ENCODE measurements at places on chromosomes 1 and 21.

- DNase-seq = no peak
These were observed 30.0 kb downstream of the ZC3H11B start for GRCh38 chr1:219582865-219583264.

- DNase-seq = no peak
These were observed 418.9 kb downstream of the PRDM2 start for GRCh38 chr1:14118691-14119485.

- no peak for DNase-seq
These were observed 31.2 kb downstream of the SLC19A1 start for GRCh38 chr21:45511007-45511406.

DNA sequence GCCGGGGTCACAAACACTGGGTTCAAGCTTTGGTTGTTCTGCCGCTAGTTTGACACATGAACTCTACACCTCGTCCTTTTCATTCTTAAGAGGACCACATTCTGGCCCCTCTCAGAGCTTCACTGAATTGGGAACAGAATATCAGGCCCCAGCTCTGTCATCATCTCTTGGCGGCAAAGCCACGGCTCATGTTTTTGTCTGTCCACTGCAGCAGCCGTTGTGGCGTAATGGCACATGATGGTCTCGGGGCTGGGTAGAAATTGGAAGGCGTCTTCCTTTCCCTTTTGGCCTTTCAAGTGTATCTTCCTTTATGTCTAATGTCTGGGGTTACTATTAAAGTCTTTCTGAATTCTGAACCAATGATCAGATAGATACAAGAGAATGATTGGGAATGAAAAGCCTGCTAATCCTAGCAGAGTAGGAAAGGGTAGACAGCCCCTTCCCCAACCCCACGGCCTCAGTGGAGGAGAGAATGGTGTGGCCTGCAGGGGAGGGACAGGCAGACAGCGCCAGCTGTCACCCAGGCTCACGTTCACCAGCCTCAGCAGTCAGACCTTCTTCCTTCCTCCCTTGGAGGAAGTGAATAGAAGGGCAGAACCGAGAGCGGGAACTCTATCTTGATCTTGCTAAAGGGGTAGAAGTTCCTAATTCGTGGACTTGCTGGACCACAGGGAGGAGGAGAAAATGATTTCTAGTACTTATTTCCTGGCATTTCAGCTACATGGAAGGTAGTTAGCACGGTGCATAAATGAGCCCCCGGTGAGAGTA is 498.1 kb downstream of the KIF26B start:
- DNase-seq = no peak

GRCh38 chr1:110513511-110513910 is 5.5 kb downstream of the KCNA10 start:
- no peak for DNase-seq

DNA sequence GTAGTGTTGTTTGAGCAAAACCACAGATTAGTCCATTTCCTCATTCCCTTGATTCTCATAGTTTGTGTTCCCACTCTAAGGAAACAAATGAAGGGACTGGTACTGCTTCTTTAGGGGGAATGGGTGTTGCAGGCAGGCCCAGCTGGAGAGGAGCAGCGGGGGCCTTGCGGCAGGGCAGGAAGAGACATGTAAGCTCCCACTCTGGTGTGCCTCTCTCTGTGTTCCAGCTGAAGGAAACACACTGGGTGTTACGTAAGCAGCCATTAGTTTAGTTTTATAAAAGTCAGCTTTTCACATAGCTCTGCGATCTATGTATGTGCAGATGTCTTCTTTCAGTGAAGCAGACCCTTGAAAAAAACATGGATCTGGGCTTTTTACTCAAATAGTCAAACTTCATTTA is 99.5 kb downstream of the CACHD1 start:
- DNase-seq = no peak

DNA sequence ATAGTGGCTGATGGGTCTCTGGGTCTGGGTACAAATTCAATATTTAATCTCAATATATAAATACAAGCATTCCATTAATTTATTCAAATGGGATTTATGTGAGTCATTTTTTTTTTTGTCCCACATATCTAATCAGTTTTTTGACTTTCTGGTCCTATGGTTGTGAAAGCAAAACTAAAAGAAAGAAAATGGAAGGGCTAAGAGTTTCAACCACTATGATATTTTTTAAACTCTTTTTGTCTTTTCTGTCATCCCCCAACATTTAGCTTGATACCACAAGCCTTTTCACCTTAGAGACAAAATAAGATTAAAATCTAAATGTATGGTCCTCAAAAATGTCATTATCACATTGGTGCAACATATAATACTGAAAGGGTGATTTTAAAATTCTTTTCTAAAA is 602.7 kb upstream of the CHRM3 start:
- DNase-seq = no peak

GRCh38 chr1:201050515-201051277 is 27.2 kb upstream of the KIF21B start:
- no peak for DNase-seq

GRCh38 chr1:36772647-36773495 is 261.4 kb downstream of the GRIK3 start:
- no peak for DNase-seq

GRCh38 chr1:117803318-117803717 is 126.1 kb downstream of the GDAP2 start:
- no peak for DNase-seq

- DNase-seq = no peak
These were observed 33.0 kb downstream of the TNNT2 start for GRCh38 chr1:201344206-201345080.

- DNase-seq = peak; percentile 66
These were observed at the start of gene FOXD3 for GRCh38 chr1:63322114-63322943. Gene FOXD3, plus strand, starts transcription at chr1:63322567. Its CDS starts 492 bp downstream, at chr1:63323059.
